ENCODE measurements at places on chromosomes 1 and 21.

- no peak for DNase-seq
Measured at GRCh38 chr1:2528966-2529783, 888 bp downstream of the HES5 start.

GRCh38 chr1:103461161-103462105 is 64.1 kb upstream of the RNPC3 start:
- DNase-seq, result no peak

DNA sequence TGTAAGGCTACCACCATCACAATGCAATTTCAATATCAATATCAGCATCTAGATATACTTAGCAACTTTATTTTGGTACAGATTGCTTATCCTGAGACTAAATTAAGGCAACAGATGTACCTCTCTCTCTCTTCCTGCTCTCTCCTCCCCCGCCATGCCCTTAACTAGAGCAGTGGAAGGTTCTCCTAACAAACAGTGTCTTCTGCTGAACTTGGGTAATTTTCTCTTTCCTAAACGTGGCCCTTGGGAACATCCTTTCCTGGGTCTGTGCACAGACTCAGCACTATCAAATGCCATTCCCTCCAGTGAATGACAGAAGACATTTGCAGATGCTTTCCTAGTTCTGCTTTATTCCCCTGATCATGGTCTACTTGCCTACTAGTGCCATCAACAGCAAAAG is 85.6 kb upstream of the TTC39A start:
- no peak for DNase-seq

DNA sequence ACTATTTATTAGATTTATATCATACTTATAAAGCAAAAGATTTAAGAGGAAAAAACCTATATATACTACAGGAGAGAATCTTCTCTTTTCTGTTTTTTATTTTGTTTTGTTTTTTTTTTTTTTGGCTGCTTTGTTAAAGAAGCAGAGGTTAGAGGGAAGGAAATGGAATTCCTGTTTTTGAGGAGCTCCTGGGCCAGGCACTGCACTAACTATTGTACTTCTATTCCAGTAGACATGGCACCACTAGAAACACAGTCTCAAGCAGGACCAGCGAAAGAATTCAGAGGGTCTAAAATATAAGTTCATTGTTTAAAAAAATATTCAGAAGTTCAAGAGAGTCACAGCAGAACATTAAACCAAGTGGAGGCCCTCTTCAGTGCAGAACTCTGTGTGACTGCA is 54.7 kb upstream of the CNN3 start:
- DNase-seq, result no peak

GRCh38 chr1:36570006-36570405 is 87.3 kb upstream of the CSF3R start:
- DNase-seq, result peak; percentile 38

Measured in ecto neural progenitor cell (in vitro differentiated cells).